ENCODE measurements at places on chromosomes 2 and 18.

GRCh38 chr18:8834881-8835280 is 129.5 kb downstream of the MTCL1 start:
- DNase-seq = no peak

GRCh38 chr18:32769071-32769585 is 3.7 kb downstream of the KLHL14 start:
- no peak for DNase-seq

DNA sequence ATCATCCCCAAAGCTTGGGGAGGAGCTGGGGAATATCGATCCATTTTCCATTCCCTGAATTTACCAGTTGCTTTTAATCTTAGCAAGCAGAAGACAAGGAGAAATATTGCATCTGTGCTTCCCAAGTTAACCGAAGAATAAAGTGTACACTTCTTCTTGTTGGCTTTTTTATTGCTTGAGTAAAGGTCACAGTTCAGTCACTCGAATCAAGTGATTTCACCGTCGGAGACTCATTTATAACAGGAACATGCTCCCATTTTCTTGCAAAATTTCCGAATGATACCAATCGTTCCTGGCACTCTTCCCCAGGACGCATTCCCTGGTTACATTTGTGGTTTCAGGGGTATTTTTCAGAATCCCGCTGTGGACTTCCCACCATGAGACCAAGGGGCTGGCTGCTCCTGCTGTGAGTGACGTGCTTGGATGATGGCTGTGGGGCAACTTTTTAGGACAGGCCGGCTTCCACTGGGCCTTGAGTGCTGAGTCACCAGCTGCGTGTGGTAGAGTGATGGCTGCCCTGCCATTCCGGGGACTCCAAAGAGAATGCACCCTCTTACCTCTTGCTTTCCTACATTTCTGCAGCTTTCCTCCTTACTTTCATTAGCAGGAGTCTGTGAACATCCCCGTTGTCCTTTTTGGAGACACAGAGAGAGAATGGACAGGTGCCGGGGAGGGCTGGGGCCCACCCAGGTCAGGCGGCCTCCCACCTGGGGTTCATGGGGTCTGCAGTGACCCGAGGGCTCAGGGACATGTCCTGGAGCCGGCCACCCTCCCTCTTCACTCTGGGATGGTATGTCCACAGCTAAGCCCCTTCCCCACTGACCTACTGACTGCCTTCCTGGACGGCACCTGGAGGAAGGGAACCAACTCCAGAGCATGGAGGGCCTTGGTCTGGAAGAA is 60.7 kb upstream of the HDAC4 start:
- no peak for DNase-seq

DNA sequence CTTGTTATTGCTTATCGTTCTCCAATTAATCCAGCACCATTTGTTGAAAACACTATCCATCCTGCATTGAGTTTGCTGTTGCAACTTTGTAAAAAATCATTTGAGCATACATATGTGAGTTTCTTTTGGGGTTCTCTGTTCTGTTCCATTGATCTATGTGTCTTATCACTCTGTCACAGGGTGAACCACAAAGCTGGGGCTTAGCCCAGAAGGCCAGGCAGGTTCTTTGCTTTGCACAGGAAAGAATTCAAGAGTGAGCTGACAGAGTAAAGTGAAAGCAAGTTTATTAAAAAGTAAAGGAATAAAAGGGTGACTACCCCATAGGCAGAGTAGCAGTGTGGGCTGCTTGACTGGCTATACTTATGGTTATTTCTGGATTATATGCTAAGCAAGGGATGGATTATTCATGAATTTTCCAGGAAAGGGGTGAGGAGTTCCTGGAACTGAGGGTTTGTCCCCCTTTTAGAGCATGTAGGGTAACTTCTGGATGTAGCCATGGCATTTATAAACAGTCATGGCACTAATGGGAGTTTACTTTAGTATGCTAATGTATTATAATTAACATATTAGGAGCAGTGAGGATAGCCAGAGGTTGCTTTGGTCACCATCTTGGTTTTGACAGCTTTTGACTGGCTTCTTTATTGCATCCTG is 46.8 kb downstream of the RNF138 start:
- DNase-seq = no peak

DNA sequence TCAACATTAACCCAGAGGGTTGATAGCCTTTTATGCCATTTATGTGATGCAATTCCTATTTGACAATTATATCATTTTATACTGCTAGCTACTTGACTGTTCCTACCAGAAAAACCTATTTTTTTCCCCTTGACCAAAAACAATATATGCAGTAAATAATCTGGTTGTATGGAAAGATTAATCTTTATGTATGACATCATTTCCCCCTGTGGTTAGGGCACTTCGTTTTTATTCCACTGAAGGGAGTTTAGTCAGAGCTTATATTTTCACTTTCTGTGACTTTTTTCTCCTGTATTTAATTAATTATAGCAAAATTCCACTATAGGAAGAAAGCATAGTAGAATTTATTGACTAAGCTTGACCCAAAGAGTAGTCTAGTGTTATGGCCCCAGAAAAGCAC is 107.6 kb downstream of the HAUS1 start:
- no peak for DNase-seq

- DNase-seq = no peak
Observed at GRCh38 chr2:72367530-72368225, 220.0 kb upstream of the CYP26B1 start.

- DNase-seq = no peak
Observed at GRCh38 chr2:137964066-137964858, at the start of gene HNMT. Gene HNMT, plus strand, starts transcription at chr2:137964473. Its CDS starts 19 bp downstream, at chr2:137964492.

DNA sequence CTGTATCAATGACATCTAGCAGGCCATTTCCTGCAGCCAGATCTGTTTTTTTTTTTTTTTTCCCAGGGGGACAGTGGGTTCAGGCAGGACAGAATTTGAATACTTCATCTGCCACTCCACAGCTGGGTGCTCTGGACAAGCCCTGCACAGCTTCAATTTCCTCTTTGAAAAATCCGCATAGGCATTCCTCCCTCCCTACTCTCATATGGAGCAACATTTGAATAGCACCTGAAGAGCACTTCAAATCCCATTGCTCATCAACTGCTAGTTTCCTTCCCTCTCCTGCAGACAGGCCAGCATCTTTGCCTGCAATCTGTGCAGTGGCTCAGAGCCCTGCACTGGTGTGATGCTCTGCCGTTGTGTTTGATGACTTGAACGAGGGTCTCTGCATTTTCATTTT is 326.3 kb downstream of the TSN start:
- no peak for DNase-seq

DNA sequence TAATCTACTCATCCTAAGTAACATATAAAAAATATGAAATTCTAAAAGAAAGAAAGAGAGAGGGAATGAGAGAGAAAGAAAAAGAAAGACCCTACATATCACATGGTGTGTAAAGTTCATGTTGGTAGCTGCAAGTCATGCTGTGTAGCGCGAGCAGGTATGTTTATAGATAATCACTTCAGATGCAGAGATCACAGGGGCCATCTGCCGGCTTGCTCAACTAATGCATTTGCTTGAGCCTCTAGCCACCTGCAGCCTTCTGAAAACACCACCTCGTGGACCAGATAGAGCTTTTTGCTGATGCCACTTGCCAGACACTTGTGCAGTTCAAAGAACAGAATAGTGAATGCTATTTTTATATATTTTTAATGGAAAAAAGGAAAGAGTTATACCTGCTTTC is 37.6 kb downstream of the CDH7 start:
- DNase-seq = no peak

- no peak for DNase-seq
Observed at GRCh38 chr2:231527091-231527395, 3.2 kb downstream of the NMUR1 start.

DNA sequence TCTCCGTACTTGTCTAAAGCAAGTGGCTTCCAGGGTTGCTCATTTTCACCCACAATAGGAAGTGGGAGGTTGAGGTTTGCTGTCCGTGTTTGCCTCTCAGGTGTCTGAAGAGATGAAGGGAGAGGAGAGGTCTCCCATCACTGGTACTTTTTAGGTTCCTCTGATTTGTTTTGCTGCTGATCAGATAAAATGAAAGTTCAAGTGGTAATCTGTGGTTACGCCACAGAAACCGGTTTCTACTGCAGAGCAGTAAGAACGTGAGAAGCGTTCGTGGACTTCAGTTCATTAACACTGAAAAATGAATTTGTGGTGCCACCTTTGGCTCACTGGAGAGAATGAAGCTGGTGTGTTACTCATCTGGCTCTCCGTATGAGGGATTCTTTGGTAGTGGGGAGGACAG is 118.2 kb downstream of the GBX2 start:
- no peak for DNase-seq

DNA sequence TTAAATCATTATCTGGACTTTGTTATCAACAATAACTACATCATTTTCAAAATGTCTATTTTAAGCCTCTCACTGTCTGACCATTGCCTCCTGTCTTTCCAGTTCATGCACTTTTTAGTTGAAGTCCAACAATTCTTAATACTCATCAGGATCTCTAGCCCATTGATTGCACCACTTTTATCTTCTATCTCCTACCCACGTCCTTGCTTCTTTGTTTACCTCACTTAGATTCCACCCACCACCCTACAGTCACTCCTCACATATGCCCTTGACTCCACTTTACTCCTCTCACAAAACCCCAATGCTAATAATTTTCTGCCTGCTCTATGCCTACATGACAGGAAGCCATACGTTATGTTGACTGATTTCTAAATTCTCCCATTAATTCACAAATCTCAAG is 21.9 kb downstream of the TACR1 start:
- no peak for DNase-seq

GRCh38 chr2:38207168-38207567 is 131.2 kb upstream of the CYP1B1 start:
- DNase-seq = no peak

All from stimulated activated CD4-positive, alpha-beta T cell treated with anti-CD3 and anti-CD28 coated beads, TNF-alpha, amount 100 ng/mL, for 1 hour (primary cell).